ENCODE measurements at places on chromosomes 5 and 9.

GRCh38 chr9:116464987-116465571 is 222.0 kb upstream of the TRIM32 start:
- DNase-seq: no peak

- DNase-seq: no peak
Observed at GRCh38 chr5:136309932-136310598, 55.3 kb downstream of the TRPC7 start.

DNA sequence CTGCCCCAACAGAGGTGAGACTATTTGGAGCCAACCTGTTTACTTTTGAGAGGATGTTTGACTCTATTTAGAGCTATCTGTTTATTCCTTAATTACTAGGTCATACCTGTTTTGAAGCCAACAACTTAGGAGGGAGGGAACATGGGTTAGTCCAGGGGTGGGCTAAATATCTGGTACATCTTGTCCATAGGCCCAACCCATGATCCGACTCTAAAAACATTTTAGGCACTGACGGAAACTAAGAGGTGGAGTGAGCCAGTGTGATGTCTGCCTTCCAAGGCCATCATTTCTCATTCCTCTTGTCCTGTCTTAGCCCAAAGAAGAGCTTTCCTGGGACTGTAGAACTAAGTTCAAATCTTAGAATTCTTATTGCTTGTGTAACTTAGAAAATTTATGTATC is 8.4 kb downstream of the SPINK5 start:
- DNase-seq: no peak

- peak; percentile 72 for DNase-seq
Observed at GRCh38 chr5:122182491-122182921, 53.2 kb downstream of the ZNF474 start.

GRCh38 chr9:215631-216155 is 1.0 kb downstream of the DOCK8 start:
- DNase-seq: no peak

- DNase-seq: no peak
Observed at GRCh38 chr9:13175732-13176131, 103.8 kb downstream of the MPDZ start.

DNA sequence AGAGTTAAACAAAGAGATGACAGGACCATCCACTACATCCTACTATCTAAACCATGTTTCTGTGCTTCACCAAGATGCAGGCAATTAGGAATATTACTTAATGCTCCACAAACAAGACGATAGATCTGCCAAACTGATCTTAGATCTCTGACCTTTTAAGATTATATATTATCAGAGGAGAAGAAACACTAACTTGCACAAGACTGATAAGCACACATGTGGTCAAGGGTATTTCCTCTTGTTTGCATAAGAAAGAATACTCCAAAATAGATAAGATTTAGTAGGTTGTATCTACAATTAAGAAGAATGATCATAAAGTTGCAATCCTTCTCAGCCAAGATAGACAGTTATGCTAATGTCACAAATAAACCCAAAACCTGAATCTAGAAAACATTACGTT is 601.0 kb upstream of the ACO1 start:
- no peak for DNase-seq

Measured in stromal cell of bone marrow (primary cell).